ENCODE measurements at places on chromosomes 2 and 18.

GRCh38 chr2:9539531-9539930 is 16.1 kb downstream of the ADAM17 start:
- no peak for DNase-seq

DNA sequence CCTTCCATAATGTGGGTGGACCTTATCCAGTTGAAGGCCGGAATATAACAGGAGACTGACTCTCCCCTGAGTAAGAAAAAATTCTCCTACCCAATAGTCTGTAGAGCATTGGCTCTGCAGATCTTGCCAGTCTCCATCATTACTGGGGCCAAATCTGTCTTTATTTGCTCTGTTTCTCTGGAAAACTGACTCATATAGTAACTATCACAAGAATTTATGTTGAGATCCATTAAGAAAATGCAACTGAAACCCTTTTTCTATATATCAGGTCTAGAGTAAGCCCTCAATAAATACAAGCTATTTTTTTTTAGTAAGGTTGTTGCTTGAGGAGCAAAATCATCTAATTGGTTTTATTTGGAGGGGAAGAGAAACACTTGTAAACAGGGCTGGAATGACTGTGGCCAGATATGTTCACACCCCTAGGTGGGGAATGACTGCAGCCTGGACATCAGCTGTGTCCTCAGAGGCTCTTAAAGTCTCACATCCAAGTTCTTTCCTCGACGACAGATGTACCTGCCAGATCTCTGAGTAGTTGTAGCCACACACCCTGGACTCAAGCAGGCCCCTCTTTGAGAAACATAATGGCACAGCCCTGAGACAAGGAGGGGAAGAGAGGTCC is 339.7 kb downstream of the TNS1 start:
- DNase-seq = no peak

- no peak for DNase-seq
Observed at GRCh38 chr18:31065036-31065773, 22.7 kb upstream of the DSC3 start.

GRCh38 chr2:71423817-71424420 is 29.4 kb upstream of the DYSF start:
- no peak for DNase-seq

- no peak for DNase-seq
Observed at GRCh38 chr2:219205165-219205538, 1.4 kb upstream of the ZFAND2B start.

- no peak for DNase-seq
Observed at GRCh38 chr18:3793545-3793944, 343.6 kb downstream of the TGIF1 start.

- DNase-seq = no peak
Observed at GRCh38 chr2:144822966-144823365, 303.0 kb upstream of the ZEB2 start.

- no peak for DNase-seq
Observed at GRCh38 chr18:25109484-25109883, 242.5 kb downstream of the ZNF521 start.

DNA sequence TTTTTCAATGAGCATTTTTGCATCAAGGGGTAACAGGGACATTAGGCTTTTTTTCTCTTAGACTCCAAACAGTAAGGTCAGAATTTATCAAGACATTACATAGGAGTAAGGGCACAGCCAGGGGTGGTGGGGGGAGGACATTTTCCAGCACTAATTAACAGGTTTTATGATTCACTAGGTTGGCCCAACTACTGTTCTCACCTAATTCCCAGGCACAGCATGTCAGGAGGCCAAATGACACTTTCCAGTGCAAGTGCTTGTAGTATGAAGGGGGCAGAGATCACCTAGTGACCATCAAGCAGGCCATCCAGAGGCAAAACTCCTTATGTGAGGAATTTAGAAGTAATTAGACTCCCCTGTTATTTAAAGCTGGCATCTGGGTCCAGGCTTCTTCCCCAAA is 3.9 kb upstream of the MBD2 start:
- no peak for DNase-seq

GRCh38 chr2:238425979-238426567 is 654 bp upstream of the ASB1 start:
- DNase-seq = no peak

DNA sequence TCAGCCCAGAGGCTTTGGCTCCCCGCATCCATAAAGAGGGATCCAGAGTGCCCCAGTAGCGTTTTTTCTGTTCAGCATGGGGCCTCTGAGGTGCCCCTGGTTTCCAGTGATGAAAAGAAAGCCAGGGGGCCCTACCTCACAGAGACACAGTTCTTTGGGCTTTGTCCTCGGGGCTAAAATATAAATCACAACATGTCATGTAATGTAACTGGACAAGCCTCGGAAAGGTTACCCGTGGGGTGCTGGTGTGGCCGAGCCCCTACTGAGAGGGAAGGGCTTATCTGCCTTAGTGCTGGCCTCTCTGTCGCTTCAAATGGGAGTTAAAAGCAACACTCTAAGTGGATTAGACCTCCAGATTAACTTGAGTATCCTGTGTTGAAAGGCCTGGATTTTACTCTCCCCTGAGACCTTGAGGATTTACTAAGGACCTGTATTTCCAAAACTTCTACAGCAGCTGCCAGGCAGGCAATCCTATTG is 251.6 kb upstream of the APCDD1 start:
- no peak for DNase-seq

- DNase-seq = no peak
Observed at GRCh38 chr2:223647258-223647952, 45.2 kb upstream of the SCG2 start.

GRCh38 chr18:22346401-22346952 is 71.2 kb downstream of the CTAGE1 start:
- no peak for DNase-seq

GRCh38 chr2:200735061-200735460 is 76.6 kb upstream of the BZW1 start:
- no peak for DNase-seq

- DNase-seq = no peak
Observed at GRCh38 chr2:33497221-33497650, 20.8 kb downstream of the RASGRP3 start.

DNA sequence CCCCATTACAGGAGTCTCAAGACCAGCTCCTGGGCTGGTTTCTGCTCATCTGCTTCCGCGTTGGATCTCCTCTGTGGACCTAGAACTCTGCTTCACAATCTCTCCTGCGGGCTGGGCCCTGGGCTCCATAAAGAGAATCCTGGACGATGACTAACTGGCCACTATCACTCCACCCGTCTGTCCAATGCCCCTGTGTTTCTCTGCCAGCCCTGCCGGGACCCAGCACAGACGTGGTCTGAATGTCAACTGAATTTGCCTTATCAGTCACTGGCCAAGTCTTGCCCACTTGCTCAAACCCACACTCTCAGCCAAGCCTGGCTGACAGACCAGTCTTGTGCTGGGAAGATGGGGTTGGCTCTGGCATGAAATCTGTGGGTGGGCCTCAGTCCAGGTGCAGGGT is 17.4 kb downstream of the KIF3C start:
- no peak for DNase-seq

GRCh38 chr2:50720697-50721315 is 311.1 kb downstream of the NRXN1 start:
- no peak for DNase-seq

GRCh38 chr2:239223310-239224198 is 177.3 kb downstream of the HDAC4 start:
- no peak for DNase-seq

GRCh38 chr2:2853346-2853745 is 522.3 kb upstream of the MYT1L start:
- DNase-seq = no peak

- DNase-seq = no peak
Observed at GRCh38 chr2:239008004-239008403, 160.1 kb downstream of the TWIST2 start.

DNA sequence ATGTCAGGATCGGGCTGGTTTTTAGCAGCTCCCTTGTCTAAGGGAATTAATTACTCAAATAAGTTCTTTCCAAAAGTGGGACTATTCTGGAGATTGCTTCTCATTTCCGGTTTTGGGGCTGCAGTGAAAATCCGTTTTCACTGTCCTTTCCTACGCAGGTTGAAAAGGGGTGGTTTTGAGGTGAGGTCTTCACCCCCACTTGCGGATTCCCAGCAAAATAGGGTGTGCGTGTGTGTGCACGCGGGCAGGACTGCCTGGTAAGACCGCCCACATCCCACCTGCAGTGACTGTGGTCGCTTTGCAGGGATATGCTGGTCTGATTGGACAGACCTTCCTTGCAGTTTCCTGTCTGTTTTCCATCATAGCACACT is 472 bp upstream of the PLEKHM3 start:
- DNase-seq = no peak

GRCh38 chr18:31261792-31262582 is 56.0 kb upstream of the DSG1 start:
- DNase-seq = no peak

- DNase-seq = no peak
Observed at GRCh38 chr2:167144179-167144898, 256.1 kb downstream of the XIRP2 start.

DNA sequence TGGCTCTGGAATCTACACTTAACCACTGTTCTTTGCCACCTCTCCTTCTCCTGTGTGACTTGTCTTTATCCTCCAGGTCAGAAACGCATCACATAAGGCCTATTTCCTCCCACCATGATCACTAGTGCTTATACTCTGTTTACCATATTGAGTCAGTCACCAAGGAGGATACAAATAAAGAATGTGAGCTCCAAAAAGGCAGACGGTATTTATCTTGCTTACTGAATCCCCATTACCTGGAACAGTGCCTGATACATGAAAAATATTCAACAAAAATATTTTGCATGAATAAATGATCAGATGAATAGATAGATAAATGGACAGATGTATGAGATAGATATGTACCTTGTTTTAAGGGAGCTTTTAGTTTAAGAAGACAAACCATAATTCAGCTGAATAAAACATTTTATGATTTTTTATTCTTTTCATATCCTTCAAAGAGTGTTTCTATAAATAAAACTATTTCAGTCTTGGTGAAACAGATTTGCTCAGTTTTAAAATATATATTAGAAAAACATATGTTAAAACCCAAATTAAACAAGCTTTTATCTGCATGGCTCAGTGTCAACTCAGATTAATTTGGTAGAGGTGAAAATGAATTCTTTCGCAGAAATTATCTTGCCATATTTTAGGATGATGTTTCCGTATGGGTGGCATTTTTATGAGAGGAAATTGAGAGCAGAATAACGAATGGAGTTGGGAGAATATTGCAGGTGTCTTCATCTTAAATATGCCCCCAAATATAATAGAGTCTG is 799.9 kb downstream of the DCC start:
- no peak for DNase-seq

DNA sequence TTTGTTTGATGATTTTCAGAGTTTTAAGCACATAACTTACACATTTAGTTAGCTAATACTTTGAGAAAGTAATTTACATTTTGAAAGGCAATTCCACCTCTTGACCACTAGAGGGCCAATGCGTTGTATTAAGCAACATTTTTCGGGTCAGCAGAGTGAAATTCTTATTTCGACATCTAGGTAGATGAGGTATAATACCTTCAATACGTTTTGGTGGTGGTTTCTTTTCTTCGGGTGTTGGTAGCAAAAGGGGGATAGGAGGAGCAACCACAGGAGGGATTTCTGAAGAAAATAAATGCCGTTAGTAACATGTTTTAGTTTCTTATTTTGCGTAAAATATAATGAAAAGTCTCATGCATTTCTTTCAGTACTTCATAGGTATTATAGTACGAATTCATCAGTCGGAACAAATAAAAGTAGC is 106.3 kb downstream of the TTN start:
- no peak for DNase-seq

DNA sequence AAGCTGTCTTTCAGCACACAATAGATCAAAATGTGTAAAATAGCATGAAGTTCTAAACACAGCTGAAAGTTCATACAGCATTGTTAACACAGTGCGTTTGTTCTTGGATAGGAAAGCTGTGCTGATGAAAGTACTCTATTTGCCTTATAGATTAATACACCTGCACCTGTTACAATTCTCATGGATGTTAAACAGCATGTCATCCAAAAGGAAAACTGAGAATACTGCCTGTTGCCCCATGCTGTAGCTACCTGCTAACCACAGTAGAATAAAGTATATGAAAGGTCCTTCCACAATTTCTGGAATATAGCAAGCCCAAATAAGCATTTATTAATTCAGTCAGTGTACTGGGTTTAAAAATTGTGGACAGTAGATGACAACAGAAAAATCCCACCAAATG is 166.7 kb upstream of the DTNA start:
- DNase-seq = no peak

- DNase-seq = no peak
Observed at GRCh38 chr18:79151191-79151590, 82.0 kb downstream of the ATP9B start.

- DNase-seq = no peak
Observed at GRCh38 chr2:238926761-238927611, 79.1 kb downstream of the TWIST2 start.

DNA sequence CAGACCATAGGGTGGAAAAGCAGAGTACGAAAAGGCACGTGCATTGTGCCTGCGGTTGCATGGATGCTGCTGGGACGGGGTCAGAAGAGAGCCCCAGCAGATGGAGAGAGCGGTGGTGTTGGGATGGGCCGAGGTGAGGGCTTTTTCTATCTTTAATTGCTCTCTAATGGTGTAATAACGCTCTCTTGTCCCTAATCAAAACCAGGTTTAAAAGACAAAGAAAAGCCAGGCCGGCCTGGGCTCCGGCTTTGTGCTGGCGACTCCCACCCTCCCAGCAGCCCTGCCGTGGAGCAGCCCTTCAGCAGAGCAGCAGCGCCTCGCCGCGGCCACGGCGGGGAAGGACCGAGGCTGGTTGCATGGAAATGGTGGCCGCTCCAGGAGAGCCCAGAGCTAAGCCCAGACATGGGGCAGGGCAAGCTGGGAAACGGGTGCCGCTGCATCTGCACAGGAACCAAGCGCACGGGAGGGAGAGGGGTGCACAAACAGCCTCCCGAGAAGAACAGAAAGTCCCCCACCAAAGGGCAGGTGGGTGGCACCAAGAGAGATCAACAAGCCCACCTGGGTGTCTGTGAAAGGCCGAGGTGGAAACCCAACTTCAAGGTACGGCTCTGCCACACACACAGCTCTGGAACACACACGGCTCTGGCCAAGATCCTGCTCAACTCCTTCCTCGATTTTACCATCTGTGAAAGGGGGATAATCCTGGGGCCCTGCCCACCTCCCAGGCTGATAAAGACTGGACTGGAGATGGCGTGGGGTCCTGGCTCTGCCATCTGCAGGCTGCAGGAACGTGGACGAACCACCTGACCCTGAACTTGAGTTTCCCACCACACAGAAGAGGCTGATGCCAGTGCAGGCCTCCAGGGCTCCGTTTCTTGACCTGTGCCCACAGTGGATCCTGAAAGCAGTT is 15.0 kb downstream of the HS1BP3 start:
- no peak for DNase-seq

Measured in activated effector memory CD4-positive, alpha-beta T cell treated with Interleukin-2 at 50 U/mL for 16 hours (primary cell).